ENCODE measurements at places on chromosomes 16 and 17.

GRCh38 chr16:81316176-81316496, 1.4 kb downstream of the GAN start:
- DNase-seq, result no peak

DNA sequence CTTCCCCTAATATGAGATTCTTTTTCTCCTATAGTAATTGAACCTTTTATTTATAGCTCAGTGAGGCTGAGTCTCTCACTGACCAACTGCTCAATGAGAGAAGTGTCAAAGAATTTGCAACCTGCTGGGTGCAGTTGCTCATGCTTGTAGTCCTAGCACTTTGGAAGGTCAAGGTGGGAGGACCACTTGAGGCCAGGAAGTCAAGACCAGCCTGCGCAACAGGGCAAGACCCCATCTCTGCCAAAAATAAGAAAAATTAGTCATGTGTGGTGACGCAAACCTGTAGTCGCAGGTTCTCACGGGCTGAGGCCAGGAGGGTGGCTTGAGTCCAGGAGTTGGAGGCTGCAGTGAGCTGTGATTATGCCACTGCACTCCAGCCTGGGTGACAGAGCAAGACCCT, 30.9 kb upstream of the CRYBA1 start:
- DNase-seq, result no peak

GRCh38 chr16:89253548-89254287, 36.2 kb downstream of the ZNF778 start:
- no peak for DNase-seq

- DNase-seq, result no peak
Measured at GRCh38 chr16:65751622-65752521, 614.6 kb upstream of the CDH5 start.

GRCh38 chr16:66335704-66336329, 30.7 kb upstream of the CDH5 start:
- no peak for DNase-seq

- no peak for DNase-seq
Measured at GRCh38 chr16:87432330-87432915, 40.3 kb downstream of the MAP1LC3B start.

- DNase-seq, result no peak
Measured at GRCh38 chr16:75385507-75386152, 47.7 kb downstream of the CFDP1 start.

- DNase-seq, result no peak
Measured at GRCh38 chr17:47620503-47621245, 29.0 kb upstream of the KPNB1 start.

DNA sequence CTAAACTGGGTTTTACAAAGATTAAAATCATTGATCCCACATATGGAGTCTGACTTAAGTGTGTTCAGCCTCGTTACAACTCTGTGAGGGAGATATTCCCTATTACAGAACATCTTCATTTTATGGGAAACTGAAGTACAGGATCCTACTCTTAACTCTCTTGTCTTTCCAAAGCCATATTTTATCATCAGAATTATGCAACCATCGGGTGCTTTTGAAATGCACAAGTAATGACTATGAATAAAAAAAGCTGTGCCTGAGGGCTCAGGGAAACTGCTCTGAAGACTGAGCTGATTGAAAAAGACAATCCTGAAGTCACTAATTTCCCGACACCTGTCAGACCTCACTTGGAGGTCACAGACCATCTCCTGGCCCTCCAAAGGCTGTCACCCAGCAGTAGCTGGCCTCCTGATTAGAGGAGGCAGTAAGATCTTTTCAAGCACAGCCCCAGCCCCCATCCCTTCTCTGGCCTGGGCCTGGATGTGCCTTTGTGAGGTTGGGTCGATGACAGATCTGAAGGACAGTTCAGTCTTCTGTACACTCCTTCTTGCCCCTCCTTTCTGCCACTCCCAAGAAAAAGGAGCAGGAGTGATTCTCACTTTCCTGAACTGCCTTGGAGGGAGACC, 5.6 kb downstream of the AKAP1 start:
- no peak for DNase-seq

DNA sequence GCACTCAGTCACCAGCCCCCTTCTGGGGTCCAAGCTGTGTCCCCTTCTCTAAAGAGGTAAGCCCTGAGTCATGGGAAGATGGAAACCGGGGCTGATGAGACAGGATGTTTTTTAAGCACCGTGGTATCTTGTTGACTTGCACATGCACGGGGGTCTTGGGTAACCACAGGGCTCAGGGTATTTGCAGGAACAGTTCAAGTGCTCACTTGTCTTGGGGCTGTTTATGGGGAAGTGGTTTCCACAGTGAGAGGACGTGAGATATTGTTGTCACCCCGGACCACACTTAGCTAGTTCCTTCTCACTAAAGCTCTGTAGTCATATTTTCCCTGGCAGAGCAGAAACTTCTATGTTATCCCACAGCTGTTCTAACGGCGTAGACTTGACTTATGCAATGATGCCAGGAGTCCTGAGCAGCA, 7.7 kb downstream of the CCL3L1 start:
- DNase-seq, result peak; percentile 57

- DNase-seq, result no peak
Measured at GRCh38 chr17:18185832-18186626, 2.4 kb downstream of the ALKBH5 start.

- DNase-seq, result no peak
Measured at GRCh38 chr17:39062846-39063680, 88.4 kb downstream of the PLXDC1 start.

GRCh38 chr17:69523244-69523861, 108.9 kb downstream of the MAP2K6 start:
- peak; percentile 67 for DNase-seq

GRCh38 chr17:49567871-49568694, 7.6 kb upstream of the NXPH3 start:
- DNase-seq, result peak; percentile 95

DNA sequence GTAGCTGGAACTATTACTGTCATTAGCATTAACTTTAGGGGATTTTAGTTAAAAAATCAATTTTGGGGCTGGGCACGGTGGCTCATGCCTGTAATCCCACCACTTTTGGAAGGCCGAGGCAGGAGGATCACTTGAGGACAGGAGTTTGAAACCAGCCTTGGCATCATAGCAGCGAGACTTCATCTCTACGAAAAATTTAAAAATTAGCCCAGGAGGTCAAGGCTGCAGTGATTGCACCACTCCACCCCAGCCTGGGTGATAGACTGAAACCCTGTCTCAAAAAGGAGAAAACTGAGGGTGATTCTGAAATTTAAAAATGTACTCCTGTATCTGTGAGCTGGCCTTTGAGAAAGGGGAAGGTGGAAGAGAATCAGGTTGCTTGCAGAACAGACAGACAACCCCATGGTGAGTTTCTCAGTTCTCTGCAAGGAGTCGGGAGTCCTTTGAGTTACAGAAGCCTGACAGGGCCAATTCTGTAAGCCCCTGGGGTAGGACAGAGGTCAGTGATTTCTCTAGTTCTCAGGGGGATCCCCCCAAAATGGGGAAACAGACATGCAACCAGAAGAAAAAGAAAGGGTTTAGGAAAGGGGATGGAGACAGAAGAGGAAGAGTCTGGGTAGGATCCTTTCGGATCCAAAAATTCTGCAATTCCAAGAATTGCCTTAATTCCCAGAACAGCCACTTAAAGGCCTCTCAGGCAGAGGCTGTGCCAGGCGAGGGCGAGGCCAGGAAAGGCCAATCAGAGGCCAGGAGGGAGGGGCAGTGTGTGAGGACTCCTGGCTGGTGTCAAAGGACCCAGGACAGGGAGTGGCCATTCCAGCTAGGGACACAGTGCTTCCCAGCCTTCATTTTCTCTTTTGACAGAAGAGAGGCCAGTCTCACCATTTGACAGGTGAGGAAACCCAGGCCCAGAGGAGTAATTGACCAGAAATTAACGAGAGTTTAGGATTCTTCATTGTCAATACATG, 6.7 kb downstream of the NUPR1 start:
- DNase-seq, result peak; percentile 92

DNA sequence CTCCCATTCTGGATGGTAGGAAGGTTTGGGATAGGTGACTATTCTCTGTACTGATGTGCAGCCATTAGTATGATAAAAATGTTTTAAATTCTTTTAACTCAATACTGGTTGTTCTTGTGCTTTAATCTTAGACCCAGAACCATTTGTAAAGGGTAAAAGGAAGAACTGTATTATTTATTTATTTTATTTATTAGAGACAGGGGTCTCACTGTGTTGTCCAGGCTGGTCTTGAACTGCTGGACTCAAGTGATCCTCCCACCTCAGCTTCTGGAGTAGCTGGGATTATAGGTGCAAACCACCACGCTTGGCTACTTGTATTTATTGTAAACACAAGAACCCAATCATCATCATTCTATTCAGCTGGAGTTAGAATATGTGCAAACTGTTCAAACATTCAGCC, 2.2 kb upstream of the MOSMO start:
- DNase-seq, result no peak

DNA sequence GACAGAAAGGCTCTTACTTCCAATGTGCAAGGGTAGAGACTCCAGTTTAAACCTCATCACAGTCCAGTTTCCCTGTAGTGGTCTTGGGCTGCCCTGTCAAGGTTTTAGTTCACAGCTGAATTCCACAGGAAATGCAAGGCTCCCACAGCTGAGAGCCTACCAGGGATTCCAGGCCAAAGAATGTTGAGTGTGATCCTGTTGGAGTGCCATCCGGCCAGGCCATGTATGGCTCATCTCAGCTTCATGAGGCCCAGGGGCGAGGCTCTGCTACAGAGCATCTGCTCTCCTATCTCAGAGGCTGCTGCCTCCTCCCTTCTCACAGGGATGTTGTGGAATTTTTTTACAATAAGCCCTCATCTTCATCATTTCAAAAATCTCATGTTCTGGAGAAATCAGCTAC, 239.8 kb upstream of the CCL2 start:
- peak; percentile 76 for DNase-seq

GRCh38 chr17:62931101-62931500, 34.9 kb upstream of the TANC2 start:
- no peak for DNase-seq

- no peak for DNase-seq
Measured at GRCh38 chr16:78096386-78096785, 3.1 kb upstream of the WWOX start.

DNA sequence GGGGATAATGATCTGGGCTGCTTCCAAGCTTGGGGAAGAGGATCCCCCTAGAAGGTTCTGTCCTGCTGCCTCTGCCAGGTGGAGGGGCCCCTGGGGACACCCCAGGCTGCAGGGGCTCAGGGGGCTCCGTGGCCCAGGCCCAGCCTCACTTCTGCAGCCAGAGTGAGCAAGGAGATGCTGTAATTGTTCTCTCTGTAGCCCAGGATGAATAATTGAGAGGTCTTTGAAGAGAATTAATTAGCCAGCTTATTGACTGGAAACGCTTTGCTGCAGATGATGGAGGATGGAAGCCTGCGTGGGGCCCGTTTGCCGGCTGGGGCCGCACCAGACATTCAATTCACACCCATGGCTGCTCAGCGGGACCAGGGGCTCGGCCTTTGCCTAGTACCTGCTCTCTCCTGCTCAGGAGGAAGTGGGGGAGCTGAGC, 38.5 kb downstream of the TMEM235 start:
- DNase-seq, result no peak

GRCh38 chr17:45332989-45333701, 16.3 kb upstream of the MAP3K14 start:
- DNase-seq, result peak; percentile 61

DNA sequence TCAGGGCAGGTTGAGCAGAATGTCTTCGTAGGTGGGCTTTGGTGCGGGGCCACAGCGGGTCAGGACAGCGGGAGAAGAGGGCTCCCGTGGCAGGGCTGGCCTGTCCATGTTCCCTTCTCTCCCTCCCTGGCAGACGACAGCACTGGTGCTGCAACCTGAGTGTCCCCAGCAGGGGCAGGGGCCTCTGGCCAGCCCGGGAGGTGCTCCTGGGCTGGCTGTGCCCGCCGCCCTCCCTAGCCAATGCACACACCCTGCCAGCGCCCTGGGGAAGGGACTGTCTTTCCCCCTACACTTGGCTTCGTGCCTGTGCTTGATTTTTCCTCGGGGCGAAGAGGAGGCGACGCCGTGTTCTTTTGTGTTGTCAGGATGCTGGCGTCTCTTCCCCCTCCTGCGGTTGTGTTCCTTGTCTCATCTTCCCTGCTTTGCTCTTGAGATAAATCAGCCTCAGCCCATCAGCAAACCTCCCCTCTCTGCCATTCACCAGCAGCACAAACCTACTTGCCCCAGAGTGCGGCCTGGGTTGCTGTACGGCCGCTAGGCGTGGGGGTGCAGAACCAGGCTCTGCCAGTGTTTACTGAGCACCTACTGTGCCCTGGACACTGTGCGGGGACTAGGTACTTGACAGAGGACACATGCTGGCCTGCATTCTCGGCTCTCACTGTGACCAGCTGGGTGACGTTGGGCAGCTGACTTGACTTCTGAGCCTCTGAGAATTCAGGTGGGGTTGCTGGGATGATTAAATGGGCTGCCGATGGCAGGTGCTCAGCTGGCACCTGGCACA, 237.3 kb upstream of the CIBAR2 start:
- no peak for DNase-seq

GRCh38 chr17:11871773-11872172, 125.5 kb downstream of the ZNF18 start:
- DNase-seq, result peak; percentile 40

DNA sequence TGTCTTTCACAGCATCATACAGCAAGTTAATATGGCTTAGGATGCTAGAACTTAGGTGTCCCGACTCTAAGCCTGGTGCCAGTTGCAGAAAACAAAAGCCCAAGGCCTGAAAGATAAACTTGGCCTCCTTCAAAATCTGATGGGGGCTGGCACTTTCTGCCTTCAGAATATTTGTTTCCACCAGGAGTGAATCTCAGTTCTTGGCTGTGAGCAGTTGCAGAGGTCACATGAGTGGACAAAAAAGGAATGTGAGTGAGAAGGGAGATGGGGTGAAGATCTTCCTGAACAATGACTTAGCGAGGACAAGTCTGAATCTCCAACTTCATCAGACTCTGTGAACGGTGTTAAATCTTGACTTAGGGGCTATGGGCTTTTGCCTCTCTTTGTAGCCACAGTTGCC, 46.6 kb downstream of the HOXB1 start:
- DNase-seq, result no peak

GRCh38 chr16:25014500-25015147, 545 bp downstream of the ARHGAP17 start:
- DNase-seq, result peak; percentile 82

GRCh38 chr16:84885342-84885910, 65.6 kb downstream of the CRISPLD2 start:
- no peak for DNase-seq

DNA sequence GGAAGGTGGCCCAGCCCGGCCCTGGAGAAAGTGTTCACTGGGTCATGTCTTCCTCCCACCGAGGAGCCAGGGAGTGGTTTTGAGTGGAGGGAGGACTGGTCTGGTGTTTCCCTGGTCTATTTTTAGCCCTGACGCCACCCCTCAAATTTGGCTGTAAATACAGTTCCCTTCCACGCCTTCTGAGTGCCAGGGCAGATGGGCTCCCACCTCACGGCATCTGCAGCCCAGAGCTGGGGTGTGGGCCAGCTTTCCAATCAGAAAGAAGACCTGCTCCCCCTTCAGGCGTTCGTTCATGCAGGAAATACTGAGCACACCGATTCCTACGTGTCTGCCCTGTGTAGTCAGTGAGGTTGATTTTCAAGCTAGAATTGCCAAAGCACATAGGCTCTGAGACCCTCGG, 53.7 kb downstream of the SNX20 start:
- no peak for DNase-seq
